ENCODE measurements at places on chromosomes 2 and 18.

DNA sequence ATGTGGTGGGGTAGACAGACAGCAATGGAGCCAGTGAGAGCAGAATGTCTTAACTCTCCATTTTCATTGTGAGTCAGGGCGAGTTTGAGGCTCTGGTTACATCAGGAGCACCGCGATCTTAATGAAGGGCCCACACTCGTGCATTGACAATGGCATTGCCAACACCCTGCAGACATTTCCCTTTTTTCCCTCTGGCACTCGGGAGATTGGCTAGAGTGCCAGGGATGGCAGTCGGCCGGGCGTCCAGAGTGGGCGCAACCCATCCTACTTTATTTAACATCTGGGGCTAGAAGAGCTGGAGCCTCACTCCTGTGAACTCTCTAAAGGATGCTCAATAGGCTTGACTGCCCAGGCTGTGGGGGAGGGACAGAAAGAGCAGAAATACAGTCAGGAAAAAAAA, 9.7 kb downstream of the PROKR1 start:
- DNase-seq: no peak

- DNase-seq: no peak
Measured at GRCh38 chr2:217666338-217666737, 336.5 kb downstream of the TNS1 start.

- no peak for DNase-seq
Measured at GRCh38 chr2:178394859-178395258, 56.1 kb downstream of the PRKRA start.

GRCh38 chr2:47016172-47016913, 100.7 kb upstream of the MCFD2 start:
- no peak for DNase-seq

DNA sequence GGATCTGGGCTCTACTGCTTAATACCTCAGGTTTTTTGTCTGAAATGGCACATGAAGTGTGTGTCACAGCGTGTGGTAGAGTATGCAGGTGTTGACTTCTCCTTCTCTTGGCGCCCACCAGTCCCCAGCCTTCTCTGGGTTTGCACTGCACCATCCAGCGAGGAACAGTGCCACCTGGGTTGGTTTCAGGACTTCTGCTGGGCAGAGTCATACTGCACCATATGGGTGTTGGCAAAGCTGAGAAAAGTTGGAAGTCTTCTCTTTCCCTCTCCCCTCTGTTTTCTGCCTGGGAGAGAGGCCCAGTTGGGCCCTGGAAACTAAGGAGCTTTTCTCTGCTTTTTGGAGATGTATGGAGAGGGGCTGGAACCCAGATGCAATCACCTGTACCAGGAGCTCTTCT, 43.8 kb downstream of the TMEM185B start:
- no peak for DNase-seq

DNA sequence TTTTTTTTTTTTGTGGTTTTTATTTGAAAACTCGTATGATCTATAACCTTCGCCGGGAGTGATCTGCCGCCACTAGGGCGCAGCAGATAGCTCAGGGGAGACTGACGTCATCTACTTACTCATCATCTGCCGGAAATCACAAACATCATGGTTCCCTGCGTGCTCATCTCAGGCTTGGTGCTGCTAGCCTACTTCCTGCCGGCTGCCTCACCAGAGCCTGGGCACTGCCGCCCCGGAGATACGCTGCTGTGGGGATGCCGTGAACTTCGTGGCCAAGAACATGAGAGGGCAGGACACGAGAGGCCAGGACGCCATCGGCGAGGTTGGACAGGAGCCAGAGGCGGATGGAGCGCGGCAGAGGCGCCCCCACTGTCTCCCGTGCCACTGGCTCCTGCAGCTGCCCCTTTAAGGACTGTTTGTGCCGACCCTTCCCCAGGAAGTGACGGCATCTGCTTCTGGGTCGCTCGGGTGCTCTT, 68.8 kb downstream of the DOK6 start:
- DNase-seq: no peak

DNA sequence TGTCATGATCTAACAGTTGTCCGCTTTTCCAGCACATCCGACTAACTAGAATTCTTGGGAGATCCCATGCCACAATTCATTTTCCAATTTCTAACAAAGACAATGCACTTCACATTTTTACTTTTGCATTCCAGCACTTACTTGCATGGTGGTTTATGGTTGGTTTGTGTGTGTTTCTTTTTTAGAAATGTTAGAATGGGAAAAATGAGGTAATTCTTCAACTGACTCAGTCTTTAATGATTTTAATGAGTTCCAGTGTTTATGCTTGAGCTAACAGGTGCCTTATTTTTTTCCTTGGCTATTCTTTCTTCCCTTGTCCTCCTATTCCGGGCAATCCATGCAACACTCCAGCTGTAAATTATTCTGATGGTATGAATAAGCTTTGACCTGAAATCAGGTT, 46.4 kb downstream of the SLC8A1 start:
- DNase-seq: no peak

- DNase-seq: no peak
Measured at GRCh38 chr2:176812246-176812775, 400.3 kb upstream of the HNRNPA3 start.

DNA sequence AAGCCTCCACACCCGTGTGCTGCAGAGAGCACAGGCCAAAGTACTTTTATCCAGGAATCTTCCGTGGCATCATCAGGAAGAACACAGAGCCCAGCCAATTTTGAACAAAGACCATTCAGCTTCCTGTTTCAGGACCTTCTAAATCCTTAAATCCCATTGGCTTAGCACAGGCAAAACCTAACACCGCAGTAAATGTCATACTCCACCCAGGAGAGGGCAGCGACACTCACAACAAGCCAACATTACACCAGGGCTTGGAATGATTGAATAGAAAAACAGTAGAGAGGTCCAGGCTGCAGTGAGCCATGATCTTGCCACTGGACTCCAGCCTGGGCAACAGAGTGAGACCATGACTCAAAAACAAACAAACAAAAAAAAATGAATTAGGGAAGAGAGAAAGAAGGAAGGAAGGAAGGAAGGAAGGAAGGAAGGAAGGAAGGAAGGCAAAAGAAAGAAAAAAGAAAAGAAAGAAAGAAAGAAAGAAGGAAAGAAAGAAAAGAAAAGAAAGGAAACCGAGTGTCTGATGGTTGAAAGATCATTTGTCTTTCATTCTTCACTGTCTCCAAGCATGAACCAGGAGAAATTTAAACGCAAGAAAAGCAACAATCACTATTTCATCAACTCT, 144.6 kb upstream of the SATB2 start:
- DNase-seq: no peak

DNA sequence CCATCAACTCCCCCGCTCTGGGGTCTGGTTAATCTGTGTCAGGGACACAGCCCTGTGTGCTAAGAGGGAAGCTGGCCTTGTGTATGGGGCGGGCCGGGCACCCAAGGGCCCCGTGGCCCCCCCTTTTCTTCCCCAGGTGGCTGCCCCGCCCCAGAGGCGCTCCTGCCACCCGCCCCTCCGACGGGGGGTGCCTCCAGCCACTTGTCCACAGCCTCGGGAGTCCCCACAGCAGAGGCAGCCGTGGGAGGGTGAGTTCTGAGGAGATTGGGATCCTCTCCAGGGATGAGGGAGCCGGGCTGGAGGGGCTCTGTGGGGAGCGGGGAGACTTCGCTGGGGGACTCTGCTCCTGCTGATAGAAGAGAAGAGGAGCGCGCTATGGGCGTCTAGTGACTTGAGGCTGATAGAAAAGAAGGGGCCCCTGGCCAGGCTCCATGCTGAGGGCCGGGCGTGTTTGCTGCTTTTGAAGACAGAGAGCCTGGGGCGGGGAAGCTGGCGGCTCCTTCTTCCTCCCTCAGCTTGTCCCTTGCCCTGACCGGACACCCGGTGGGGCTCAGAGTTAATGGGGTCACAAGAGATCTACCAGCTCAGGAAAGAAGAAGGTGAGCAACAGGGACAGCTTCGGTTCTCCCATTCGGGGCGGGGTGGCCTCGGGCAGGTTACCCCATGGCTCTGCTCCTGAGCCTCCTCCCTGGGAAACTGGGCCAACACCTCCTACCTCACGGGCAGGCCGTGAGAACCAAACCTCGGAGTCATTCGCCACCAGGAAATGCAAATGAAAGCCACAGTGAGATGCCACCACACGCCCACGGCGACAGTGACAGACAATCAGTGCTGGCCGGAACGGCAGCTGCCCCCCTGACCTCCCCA, 89.4 kb upstream of the TAF1B start:
- no peak for DNase-seq

- no peak for DNase-seq
Measured at GRCh38 chr2:232170396-232170795, 208.2 kb upstream of the ALPP start.

DNA sequence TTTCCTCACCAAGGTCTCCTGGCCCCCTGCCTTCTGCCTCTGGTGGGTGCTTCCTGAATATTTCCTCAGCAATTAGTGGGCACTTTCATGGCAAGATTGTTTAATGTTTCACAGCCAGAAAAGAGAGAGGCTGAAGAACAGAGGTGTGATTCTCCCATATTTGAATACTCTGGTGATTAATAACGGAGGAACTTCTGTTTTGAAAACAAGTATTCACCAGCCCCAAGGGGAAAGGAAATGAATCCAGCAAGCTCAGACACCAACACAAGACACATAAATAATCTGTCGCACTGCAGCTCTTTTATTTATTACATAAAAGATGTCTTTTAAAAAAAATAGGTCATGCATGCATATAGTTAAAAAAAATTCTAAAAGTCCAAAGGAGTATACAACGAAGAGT, 57.7 kb downstream of the MRPL35 start:
- DNase-seq: no peak

DNA sequence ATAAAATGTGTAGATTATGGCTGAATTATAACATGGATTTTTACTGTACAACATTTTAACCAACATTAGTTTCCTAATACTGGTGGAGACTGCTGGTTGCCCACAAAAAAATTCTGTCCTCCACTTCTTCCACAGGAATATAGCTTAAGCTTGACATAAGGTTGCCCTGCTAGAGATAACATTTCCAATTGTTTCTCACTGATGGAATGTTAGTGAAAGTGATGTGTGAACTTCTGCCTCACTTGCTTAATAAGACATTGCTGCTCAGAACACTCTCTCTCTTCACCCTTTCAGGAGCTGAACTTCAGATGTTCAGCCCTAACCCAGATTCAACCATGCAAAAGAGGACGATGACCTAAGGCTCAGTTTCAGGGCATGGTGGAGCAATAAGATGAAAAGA, 2.7 kb upstream of the SGPP2 start:
- no peak for DNase-seq

DNA sequence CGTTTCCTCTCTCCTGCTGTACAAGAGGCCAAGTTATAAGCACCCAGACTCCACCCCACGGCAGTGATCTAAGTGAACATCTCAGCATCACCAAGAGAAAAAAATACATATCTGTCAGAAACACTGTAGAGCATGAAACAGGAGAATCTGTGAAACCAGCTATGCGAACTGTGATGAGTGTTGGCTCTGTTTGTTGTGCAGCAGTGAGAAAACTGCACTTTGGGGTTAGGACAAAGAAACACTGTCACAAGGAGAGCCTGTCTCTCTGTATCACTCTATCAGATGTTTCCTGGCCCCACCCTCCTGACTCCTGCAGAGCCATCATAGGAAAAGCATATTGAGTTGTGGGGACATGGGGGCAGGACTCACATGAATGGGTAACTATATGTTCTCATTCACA, 87.1 kb downstream of the LAMA3 start:
- no peak for DNase-seq

DNA sequence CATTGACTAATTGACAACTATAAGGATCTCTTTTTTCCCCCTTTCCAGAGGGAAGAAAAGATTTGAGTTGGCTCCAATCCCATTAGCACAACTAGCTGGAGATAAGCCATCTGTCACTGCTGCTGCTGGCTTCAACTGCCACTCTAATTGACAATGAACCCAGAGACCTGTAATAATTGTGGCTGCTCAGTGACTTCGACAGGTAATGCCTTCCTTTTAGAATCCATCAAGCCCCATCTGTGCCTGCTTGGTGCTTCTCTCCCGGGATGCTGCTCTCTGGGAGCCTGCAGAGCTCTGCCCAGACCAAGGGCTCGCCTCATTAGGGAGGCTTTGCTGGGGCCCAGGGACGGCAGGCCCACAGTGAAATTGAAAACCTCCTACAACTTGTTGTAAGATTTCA, 376.7 kb upstream of the SOX11 start:
- DNase-seq: no peak

Data from GM12891 (cell line).